ENCODE measurements at places on chromosomes 4 and X.

DNA sequence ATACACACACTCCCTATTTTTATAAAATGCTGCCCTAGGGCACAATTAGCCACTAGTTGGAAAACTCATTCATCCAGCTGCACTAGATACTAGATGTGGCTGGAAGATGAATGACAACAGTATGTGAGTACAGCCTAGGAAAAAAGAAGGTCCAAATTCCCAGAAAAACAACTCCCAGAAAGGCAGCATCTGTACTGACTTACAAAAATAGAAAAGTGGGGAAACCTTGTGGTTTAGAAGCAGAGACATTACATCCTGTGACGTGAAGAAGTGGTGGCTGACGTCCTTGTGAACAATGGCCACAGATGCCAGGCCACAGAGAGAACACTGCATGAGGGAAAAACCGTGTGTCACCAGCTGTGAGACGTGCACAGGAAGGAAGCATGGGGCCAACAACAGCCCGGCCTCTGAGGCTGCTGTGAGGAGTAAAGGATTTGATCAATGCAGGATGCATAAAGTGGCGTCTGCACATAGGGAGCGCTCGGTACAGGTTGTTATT, 81.2 kb downstream of the SPRY1 start:
- DNase-seq, result no peak

- no peak for DNase-seq
Measured at GRCh38 chrX:72020204-72020603, 109.6 kb downstream of the NHSL2 start.

DNA sequence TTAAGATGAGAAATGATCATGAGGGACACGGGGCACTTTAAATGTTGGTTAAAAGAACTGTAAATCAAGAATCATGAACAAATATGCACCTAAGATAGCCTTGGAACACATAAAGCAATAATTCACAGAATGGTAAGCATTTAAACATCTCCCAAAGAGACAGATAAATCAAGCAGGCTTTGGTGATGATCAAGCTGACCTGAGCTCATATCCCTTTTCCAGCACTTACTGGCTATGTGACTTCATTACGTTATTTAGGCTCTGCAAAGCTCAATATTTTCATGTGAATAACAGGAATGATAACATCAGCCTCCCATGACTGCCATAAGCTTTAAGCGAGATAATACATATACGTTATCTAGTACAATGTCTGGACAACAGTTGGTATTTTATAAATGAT, 54.9 kb downstream of the CHRNA9 start:
- DNase-seq, result no peak

DNA sequence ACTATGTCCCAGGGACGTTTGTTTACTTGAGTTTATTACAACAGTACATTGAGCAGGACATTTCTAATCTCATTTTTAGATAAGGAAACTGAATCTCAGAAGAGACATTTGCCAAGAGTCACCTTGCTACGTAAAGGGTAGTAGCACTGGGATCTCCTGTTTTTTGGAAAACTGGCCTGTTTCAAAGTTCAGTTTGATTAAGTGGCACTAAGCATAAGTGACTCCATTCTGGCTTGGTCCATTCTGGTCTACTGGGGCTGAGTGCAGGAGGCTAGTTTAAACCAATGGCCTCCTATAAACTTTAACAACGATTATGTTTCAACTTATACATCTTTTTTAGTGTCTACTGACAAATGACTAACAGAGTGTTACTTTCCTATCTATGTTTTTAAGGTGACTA, 382.5 kb downstream of the ANKRD50 start:
- DNase-seq, result no peak

GRCh38 chrX:135185795-135186443, 14.7 kb upstream of the CT55 start:
- DNase-seq, result peak; percentile 21

GRCh38 chr4:79576429-79576753, 168.4 kb upstream of the GK2 start:
- peak; percentile 57 for DNase-seq

GRCh38 chr4:17368408-17368807, 143.5 kb downstream of the QDPR start:
- DNase-seq, result no peak

- peak; percentile 31 for DNase-seq
Measured at GRCh38 chr4:88897180-88897579, 159.8 kb downstream of the FAM13A start.

DNA sequence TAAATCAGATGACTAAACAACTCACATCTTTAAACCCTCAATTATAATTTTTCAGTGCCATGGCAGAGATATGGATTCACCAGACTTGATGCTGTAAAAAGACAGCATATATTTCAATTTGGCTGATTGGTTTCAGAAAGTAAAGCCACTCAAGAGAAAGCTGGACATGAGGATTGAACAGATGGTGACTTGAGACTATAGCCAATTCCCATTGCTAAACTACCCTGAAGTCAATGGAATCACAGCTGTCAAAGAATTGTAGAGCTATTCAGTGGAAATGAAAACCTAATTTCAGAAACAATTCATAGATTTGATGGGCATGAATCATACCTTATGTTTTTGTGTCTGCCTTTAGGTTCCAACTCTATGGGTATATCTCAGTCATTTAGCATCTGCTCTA, 510.6 kb upstream of the BOD1L1 start:
- DNase-seq, result peak; percentile 82

- no peak for DNase-seq
Measured at GRCh38 chr4:55921093-55921492, 27.7 kb upstream of the CEP135 start.

- DNase-seq, result no peak
Measured at GRCh38 chrX:148979786-148980185, 479.4 kb downstream of the AFF2 start.

- no peak for DNase-seq
Measured at GRCh38 chr4:16759931-16760582, 138.4 kb downstream of the LDB2 start.

- no peak for DNase-seq
Measured at GRCh38 chr4:99855678-99856077, 38.5 kb downstream of the LAMTOR3 start.

DNA sequence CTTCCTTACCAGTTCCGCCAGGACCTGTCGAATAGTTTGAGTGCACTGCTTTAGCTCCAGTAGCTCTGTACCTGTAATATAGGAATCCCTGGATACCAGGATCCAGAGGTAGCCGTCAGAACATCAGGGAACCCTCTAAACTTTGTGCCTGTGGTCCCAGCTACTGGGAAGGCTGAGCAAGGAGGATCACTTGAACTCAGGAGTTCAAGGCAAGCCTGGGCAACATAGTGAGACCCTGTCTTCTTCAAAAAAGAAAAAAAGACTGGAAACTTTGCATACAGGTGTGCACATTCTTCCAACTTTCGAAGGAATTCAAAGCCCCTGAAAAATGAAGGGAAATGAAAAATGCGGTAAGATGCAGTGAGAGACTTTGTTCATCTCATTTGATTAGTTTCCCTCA, 32.6 kb upstream of the FAM193A start:
- no peak for DNase-seq
